ENCODE measurements at places on chromosomes 2 and 18. TPM values are rescaled to one million over a fixed set of nuclear protein-coding genes. Genes with fewer than 3 reads are reported as not detected.

DNA sequence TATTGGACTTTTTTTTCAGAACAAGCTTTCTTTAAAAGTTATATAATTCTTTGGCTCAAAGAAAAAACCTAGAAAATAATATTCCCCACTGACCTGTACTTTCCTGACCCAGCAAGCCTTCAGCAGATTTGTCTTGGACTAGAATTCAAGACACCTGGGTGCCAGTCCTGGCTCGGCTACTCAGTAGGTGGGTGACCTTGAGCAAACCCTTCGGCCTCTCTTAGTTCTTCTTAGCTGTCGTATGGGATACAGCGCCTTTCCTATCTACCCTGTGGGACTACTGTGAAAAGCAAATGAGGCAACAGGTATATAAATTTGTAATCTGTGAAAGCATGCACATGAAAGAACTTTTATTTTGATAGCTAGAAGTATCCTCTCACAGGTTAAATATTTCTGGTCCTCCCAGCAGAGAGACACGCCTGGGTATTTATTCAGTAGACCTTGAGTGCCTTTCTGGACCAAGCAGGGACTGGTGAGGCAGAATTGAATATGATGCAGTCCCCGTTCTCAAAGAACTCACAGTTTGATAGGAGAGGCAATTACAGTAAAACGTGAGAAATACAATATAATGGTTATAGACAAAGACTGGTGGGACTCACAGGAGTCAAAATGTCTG is 69.4 kb upstream of the EPAS1 start:
- no peak overlapping the region for H3K4me3 ChIP-seq
- no peaks in the 10 kb centered on the region for H3K36me3 ChIP-seq
- H3K27ac ChIP-seq = no peak overlapping the region
- DNase-seq = no peak

Gene NTSR2
- total RNA-seq = not detected

Gene SRD5A2
- total RNA-seq = not detected

Gene ADNP2
- 22.1 TPM for total RNA-seq

DNA sequence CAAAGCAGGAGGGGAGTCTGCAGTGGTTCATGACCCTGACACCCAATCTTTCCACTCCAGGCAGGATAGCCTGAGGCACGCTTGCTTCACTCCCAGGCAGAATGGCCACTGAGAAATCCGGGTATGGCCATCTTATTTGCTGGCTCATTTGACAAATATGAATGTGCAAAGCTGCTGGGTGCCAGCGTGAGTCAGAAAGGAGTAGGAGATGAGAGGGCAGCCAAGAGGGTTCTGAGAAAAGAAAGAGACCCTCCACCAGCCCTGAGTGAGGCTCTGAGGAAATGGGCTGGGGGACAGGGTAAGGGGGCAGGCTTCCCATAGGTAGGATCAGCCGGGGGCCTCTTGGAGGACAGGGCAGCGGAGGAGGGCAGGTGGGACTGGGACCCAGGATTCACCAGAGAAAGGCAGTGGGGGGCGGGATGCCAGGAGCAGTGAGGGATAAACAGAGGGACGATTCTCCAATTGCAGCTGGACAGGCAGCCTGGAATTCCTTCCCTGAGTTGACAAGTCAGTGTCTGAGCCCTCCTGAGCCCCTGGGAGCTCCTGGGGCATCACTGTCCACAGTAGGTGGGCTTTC is 15.2 kb downstream of the RAMP1 start:
- no peak overlapping the region for H3K4me3 ChIP-seq
- H3K4me1 ChIP-seq = no peaks in the 10 kb centered on the region
- no peaks in the 10 kb centered on the region for H3K36me3 ChIP-seq
- H3K27ac ChIP-seq = no peak overlapping the region

DNA sequence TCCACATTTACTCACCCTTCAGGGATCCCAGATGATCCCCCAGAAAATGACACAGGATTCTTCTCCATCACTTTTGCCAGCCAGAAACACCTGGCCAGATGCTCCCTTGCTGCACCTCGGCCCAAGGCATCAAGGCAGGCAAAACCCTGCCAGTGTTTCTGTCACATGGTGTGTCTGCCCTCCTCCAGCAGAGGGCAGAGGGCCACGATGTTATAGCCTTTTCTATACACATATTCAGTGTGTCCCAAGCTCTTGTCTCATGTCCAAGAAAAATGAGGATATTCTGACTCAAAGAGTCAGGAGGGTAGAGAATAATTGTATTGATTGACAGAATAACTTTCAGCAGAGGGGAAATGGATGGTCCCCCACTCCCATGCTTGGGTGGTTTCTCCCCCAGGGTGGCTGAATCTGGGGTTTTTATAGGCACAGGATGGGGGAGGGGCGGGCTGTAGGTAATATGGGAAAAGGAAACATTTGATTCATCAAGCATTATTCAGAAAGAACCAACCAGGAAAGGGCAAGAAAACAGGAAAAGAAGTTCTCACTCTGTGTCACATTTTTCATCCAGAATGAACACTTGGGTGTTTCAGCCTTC is 933.9 kb downstream of the TRIB2 start:
- no peaks in the 10 kb centered on the region for H3K36me3 ChIP-seq
- no peak for DNase-seq
- H3K4me1 ChIP-seq = no peaks in the 10 kb centered on the region
- H3K27me3 ChIP-seq = no peaks in the 10 kb centered on the region
- H3K27ac ChIP-seq = no peak overlapping the region
